ENCODE measurements at places on chromosomes 7 and 10. TPM values are rescaled to one million over a fixed set of nuclear protein-coding genes. Genes with fewer than 3 reads are reported as not detected.

DNA sequence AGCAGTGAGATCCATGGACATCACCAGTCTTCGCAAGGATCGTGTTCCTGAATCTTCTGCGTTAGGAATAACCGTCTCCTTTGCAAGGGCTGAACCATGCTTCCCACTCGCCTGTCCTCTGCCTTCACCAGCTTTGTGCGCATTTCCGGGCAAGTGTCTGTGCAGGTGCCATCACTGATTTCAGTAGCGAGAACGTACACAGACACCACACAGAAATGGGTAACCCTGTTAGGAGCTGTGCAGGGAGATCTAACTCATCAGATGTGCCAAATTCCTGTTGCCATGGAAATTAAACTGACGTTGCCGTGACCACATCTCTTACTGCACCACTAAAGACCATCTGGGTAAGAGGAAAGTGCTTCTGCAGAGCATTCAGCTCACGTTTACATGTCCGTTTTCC, 146.3 kb downstream of the DIP2C start:
- no peak for DNase-seq
- H3K36me3 ChIP-seq: no peaks in the 10 kb centered on the region
- no peaks in the 10 kb centered on the region for H3K4me1 ChIP-seq
- no peaks in the 10 kb centered on the region for H3K27me3 ChIP-seq
- H3K27ac ChIP-seq: no peak overlapping the region
- H3K4me3 ChIP-seq: no peak overlapping the region

GRCh38 chr7:42617071-42617765, 294.7 kb downstream of the C7orf25 start:
- no peaks in the 10 kb centered on the region for H3K27me3 ChIP-seq
- no peaks in the 10 kb centered on the region for H3K4me1 ChIP-seq
- no peak overlapping the region for H3K27ac ChIP-seq
- no peak overlapping the region for H3K4me3 ChIP-seq
- no peaks in the 10 kb centered on the region for H3K36me3 ChIP-seq

DNA sequence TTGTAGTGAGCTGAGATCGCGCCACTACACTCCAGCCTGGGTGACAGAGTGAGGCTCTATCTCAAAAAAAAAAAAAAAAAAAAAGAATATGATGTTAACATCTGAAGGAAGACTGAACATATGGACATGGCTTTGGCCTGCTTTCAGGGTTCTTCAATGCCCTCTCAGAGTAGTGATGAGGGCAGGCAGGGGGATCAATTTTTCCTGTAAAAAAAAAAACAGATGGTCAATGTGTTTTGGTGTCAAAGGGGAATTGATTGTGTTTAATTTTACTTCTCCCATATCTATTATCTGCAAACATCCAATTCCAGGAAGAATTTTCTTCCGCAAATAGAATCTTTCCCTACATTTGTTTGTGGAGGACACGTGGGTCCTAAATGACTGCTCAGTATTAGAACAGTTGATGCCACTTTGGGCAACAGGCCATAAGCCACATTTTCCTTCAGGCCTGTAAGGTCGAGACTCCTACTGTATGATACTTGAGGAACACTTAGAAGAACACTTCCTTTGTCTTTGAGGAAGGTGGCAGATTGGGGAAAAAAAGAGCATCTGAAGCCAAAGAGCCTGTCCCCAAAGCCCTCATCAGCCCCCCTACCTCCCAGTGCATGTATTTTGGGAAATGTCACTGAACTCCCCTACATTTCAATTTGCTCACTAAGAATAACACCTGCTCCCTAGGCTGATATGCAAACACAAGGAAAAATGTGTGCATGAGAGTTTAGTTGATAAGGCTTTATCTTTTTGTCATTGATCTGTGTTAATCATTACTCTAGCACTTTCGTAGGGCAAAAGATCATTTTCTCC, 28.3 kb downstream of the MGAM2 start:
- no peaks in the 10 kb centered on the region for H3K27me3 ChIP-seq
- no peak overlapping the region for H3K4me3 ChIP-seq

STEAP4 gene
- not detected for total RNA-seq

DNA sequence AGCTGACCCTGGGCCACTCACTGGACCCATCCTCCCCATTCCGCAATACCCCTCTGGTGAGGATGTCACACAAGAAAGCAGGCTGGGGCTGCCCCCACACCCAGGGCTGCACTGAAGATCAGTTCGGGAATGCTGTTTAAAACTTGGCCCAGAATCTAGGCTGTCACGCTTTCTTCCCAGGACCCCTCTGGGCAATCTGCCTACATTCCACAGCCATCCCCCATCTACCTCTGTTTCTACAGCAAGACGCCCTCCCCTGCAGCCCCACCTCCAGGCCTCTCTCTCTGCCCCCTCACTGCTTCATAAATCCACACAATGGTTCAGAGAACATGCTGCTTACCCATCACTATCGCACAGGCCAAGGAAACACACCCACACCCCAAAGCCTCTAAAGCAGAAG, 36.1 kb downstream of the XPNPEP1 start:
- no peaks in the 10 kb centered on the region for H3K27me3 ChIP-seq
- DNase-seq: no peak
- H3K4me1 ChIP-seq: peaks cover 33% of the 10 kb centered on the region

GRCh38 chr10:6995341-6995740, 415.3 kb upstream of the PRKCQ start:
- no peaks in the 10 kb centered on the region for H3K27me3 ChIP-seq
- no peaks in the 10 kb centered on the region for H3K4me1 ChIP-seq
- no peak overlapping the region for H3K27ac ChIP-seq
- no peaks in the 10 kb centered on the region for H3K36me3 ChIP-seq

Measured in GM23248 (cell line).